ENCODE measurements at places on chromosomes 2 and 18.

GRCh38 chr2:64040161-64040560 lies 20.9 kb upstream of the VPS54 start:
- DNase-seq: no peak

DNA sequence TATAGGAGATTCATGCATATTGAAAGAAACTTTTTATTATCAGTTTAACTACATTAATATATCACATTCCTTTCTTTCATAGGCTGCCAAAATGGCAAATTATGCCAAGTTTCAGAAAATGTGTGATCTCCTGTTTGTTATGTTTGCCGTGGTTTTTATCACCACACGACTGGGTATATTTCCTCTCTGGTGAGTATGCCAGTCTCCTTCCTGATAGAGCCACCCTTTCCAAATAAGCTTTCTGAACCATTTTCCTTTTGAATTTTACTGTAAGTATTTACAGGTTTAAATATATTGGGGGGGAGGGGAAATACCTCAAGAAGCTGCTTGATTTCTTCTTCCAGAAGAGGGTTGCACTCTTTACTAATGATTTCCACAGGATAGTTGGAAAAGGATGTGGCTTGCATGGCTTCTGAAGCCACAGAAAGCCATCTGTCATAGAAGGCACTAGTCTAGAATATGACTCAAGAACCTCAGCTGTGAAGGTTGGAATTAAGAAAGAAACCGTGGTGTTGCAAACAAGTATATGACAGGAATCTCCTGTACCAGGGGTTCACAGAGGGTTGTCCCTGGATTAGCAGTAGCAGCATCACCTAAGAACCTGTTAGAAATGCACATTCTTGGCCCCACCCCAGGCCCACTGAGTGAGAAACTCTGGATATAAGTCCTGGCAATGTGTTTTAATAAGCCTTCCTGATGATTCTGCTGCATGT lies 84.5 kb upstream of the NOSTRIN start:
- DNase-seq: no peak

- DNase-seq: no peak
Observed at GRCh38 chr2:225911019-225911418, 511.5 kb downstream of the NYAP2 start.

DNA sequence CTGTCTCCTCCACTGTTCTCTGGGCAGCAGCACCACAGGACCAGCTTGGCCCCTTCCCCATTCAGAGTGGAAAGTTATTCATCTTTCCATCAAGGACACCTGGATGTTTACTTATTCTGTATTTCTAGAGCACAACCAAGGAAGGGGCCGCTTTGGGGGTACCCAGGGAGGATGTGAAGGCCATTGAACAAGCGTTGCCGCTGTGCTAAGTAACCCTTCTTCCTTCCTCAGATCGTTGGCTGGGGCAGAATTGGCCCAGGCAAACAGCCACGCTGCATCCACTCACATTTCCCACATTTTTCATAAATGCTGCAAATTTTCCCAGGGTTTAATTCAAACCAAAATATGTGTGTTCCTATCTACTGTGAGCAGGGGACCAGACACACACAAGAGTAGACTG lies 76.2 kb upstream of the NPAS2 start:
- DNase-seq: no peak

- no peak for DNase-seq
Observed at GRCh38 chr2:212032032-212032431, 506.6 kb downstream of the ERBB4 start.

GRCh38 chr18:35851286-35851970 lies 121.1 kb upstream of the RMP24 start:
- DNase-seq: no peak

DNA sequence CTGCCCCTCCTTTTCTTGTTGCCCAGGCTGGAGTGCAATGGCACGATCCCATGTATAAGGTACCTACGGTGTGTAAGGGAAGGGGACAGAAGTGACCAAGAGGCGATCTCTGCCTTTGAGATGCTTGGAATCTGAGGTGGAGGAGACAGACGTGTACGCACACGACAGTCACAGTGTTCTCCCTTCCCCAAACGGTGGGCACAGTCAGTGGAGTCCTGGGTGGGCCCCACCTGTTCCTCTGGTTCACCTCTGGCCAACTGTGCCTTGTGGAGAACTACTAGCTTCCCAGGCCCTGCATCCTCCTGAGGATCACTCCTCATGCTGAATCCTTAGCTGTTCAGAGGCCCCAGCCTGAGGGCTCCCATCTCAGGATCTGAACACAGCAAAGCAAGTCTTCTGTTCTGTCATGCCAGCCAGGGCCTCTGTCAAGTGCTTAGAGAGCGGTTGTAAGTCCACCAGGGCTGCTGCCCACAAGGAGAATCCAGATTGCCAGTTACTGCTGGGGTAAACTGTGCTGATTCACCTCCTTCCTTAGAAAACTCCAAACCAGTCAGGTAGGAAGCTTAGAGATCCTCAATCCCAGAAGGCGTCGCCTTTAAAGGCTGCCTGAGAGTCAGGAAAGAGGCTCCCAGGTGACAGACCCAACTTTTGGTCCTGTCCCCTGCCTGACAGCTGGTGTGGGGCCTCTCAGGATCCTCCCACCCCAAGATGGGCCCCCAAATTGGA lies 1.6 kb downstream of the SLC35F6 start:
- DNase-seq: no peak

- no peak for DNase-seq
Observed at GRCh38 chr18:59837586-59837985, 62.2 kb upstream of the PMAIP1 start.

- no peak for DNase-seq
Observed at GRCh38 chr2:132586101-132586511, 83.9 kb downstream of the LYPD1 start.

- no peak for DNase-seq
Observed at GRCh38 chr2:19292007-19292406, 66.4 kb downstream of the OSR1 start.

- no peak for DNase-seq
Observed at GRCh38 chr18:58204776-58205442, 160.9 kb downstream of the NEDD4L start.

- DNase-seq: no peak
Observed at GRCh38 chr2:115161081-115161770, 718.8 kb downstream of the DPP10 start.

DNA sequence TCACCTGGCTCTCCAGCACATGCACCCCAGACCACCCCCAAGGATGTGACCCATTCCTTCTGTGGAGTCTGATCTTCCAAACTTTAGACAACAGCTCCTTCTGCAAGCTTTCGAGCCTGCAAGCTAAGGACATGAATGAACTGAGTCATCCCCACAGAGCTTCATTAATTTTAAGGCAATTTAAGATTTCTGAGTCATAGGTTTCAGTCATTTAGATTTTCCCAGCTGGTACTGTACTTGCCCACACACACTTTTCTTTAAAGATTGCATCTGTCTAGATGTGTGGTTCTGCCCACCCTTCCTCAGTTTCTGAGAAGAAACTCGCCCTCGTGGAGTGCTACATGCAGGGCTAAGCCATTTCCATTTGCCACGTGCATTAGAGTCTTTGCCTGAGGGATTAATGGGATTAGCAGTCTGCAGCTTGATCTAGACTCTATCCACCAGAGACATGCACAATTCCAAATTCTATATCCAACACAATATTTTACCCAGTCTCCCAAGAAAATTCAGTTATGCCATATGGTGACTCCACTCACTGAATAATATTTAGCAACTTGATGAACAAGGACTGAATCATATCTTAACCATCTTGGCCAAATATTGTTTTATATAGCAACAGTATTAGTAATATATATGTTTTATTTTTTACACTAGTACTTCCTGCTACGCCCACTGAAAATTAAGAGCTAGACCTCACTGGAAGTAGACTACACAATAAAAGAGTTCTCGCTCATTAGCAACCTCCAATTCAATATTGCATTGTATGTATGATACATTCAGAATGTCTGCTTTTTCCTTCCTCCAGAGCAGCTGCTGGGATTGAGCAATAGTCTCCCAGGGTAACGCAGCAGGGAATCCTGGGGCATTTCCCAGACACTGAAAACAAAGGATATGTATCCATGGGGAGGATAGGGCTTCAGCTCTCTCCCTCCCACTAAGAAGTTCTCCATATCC lies 14.3 kb upstream of the TRIB2 start:
- DNase-seq: no peak

DNA sequence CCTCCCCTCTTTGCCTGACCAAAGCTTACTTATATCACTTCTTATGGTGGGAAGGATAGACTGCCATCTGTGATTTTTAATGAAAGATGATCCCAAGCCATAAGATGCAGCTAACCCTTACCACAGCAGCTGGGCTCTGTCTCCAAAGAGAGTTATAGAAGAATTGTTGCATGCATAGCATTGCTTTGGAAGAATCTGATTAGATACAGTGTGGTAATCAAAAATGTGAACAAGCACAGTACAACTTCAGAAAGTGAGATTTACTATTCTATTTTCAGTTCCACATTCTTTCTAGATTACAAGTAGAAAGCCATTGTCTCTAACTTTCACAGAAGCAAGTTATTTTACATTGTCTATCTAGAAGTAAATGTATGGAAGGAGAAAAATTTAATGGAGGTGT lies 129.0 kb upstream of the ACVR2A start:
- no peak for DNase-seq

- DNase-seq: no peak
Observed at GRCh38 chr2:68217729-68218128, 34.6 kb downstream of the PPP3R1 start.

GRCh38 chr2:39484620-39485495 lies 47.8 kb upstream of the MAP4K3 start:
- no peak for DNase-seq

GRCh38 chr2:165745916-165746315 lies 48.1 kb downstream of the GALNT3 start:
- DNase-seq: no peak

DNA sequence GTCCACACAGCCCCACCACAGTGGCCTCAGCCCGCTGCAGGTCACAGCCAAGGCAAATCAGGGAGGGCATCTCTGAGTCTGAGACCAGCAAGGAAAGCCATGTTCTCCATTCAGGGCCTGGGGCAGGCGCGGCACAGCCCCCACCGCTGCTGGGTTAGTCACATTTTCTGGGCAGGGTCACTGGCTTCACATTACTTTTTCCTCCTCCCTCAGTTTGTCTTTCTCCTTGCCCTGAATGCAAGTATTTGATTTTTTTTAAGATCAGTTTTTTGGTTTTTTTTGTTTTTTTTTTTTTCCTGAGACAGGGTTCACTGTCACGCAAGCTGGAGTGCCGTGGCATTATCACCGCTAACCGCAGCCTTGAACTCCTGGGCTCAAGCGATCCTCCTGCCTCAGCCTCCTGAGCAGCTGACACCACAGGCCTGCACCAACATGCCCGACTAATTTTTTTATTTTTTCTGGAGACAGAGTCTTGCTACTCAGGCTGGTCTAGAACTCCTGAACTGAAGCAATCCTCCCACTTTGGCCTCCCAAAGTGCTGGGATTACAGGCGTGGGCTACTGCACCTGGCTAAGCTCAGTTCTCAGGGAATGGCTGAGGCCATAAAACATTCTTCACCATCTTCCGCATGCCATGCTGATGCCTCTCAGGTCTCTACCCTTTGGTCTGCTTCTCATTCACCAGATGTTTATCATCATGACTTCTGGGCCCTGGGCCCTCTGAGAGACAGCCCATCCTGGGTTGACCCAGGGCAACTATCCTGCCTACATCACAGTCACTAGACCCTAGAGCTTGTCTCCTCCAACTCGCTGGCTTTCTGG lies 628 bp upstream of the CAPG start:
- no peak for DNase-seq

- no peak for DNase-seq
Observed at GRCh38 chr2:209389171-209389618, 34.7 kb upstream of the MAP2 start.
